Inflammatory macrophage (primary cell): ENCODE measurements at places on chromosomes 7 and 10.
A peak's percentile ranks its signal among the peaks of the same experiment; 100 is the strongest.

DNA sequence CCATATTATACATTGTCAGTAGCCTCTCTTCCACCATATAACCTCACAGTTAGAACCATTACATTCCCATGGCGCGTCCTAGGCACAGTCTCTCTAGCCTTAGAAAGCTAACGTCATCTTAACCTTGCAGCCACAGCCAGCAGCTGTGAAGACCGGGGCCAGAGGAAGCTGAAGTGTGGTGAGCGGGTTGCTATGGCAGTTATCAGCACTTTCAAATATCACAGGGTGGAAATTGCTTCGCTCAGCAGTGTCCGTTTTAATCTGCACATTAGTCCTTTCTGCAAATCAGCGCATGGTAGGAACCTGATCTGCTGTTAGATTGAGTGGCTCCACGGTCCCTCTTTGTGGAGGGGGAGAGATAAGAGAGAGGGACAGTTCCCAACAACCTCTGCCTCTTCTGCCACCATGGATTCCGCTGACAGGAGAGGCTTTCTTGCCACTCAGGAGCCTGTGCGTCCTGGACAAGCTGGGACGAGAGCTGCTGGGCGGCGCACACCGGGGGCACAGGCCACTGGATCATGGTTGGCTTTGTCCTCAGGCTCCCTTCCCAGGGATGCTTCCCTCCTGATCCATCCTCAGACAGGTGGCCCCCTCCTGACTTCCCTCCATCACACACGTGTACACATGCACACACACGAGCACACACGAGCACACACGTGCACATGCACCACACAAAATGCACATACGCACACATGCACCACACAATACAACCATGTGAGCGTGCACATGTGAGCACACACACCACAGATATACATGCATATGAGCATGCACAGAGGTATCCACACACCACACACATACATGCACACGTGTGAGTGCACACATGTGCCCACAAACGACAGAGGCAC is 93.8 kb downstream of the WDR37 start:
- DNase-seq, result no peak

- DNase-seq, result no peak
Measured at GRCh38 chr10:10644008-10644646, 373.5 kb upstream of the CELF2 start.

DNA sequence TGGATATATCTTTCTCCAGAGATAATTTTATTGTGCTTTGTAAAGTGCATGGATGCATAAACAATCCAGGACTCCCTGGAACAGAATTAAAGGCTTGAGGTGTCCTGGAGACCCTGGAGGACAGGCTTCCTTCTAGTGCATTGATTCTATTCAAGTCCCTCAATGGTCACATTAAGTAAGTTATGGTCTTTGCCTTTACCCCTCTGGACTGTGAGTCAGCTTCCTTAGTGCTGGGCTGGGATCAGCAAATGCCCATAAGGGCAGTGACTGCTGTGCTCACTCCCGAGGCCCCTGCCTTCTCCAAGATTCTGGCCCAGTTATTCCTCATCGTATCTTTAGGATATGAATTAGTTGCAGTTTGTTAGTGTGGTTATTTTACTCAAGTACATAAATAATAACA is 178.7 kb upstream of the PRSS58 start:
- no peak for DNase-seq

DNA sequence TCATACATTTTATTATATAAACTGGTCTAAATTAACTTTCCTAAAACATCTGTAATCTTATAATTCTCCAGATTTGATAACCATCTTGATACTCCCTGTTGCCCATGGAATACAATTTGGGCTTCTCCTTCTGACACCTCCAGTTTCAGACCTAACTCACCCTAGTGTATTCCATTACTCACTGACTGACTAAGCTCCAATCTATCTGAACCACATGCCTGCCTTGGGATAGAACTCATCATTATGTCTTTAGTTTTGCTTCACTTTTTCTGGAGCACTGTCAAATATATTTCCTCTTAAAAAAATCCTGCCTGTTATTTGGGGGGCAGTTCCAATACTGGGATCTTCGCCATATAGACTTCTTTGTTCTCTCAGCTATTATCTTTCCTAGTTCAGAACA is 4.9 kb upstream of the FOXP2 start:
- DNase-seq, result no peak

DNA sequence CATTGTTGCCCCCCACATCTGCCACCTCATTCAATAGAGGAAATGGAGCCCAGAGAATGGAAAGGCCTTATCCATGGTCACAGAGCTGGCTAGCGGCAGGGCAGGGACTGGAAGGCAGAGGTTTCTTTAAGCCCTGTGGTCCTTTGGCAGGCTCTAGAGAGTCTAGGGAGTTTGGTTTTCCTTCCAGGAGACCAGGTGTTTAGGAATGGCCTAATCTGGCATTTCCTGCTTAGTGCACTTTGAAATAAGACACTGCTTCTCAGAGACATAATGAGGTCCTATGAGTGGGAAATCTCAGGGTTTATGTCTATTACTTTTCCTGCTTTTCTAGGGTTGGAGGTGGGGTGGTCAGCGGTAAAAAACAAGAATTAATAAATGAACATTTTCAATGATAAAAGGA is 6.1 kb downstream of the MARVELD1 start:
- DNase-seq, result no peak

GRCh38 chr7:47415318-47416212 is 166.3 kb downstream of the TNS3 start:
- DNase-seq, result no peak

DNA sequence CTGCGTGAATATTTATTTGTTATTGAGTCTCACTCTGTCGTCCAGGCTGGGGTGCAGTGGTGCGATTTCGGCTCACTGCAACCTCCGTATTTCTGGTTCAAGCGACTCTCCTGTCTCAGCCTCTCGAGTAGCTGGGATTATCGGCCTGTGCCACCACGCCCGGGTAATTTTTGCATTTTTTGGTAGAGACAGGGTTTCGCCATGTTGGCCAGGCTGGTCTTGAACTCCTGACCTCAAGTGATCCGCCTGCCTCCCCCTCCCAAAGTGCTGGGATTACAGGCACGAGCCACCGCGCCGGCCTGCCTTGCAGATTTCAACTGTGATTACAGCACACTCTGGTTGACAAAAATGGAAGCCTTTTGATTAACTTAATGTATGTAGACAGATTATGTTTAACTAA is 730.0 kb upstream of the VSTM2A start:
- DNase-seq, result no peak

DNA sequence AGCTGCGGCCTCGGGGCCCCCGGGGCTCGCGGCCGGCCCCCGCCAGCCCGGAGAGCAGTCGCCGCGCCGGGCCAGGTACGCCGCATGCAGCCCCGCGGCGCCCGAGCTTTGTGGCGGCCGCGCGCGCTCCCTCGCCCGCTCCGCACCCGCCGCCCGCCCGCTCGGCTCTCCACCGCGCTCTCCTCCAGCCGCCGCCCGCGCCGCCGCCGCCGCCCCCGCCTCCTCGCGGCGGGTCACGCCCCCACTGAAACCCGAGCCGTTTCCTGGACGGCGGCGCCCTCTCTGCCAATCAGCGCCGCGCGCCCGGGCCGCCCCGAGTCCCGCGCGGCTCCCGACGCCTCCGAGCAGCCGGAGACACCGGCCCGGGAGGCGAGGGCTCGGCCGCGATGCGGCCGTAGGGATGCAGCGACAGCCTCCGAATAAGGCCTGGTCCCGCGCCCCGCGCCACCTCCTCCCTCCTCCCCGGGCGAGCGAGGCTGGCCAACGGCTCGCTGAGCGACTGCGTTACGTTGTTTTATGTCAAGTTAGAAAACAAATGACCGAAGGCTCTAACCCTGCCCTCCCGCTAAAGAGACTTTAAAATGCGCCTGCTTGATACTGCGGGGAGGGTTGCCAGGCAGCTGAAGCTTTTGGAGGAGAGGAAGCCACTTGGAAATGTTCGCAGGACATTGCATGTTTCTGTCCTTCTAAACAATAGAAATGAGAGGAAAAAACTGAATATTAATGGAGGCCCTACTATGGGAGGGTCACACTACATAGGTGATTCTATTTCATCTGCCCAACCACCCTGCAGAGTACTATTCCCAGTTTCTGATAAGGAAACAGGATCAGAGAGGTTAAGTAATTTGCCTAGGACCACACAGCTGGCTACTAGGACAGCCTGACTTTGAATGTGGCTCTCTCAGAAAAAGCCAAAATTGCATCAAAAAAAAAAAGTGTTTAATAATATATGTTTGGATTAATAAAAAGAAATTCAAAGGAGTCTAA is at the start of gene FGFR2:
Gene FGFR2 (minus strand): TSS at position 182 of the 987 bp plus-strand sequence. CDS start 4,627 bp downstream, outside the sequence.
- no peak for DNase-seq

DNA sequence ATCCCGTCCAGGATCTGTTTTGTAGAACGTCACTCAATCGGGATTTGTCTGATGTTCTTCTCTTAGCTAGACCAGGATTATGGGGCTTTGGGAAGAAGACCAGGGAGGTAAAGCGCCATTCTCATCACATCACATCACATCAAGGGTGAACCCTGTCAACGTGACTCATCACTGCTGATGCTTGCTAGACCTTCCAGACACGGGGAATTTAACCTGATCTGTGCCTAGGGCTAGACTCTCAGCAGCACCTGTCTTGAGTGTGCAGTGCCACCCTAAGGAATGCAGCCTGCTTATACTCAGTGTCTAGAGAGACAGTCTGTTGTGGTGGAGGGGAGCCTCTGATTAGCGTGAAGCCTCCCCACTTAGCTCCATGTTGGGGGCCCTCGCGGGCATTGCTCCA is 678.6 kb upstream of the FOXK1 start:
- DNase-seq, result no peak

- DNase-seq, result no peak
Measured at GRCh38 chr10:17669185-17669872, 25.4 kb downstream of the STAM start.

GRCh38 chr10:28284126-28284525 is 18.7 kb downstream of the MPP7 start:
- DNase-seq, result no peak

- no peak for DNase-seq
Measured at GRCh38 chr7:135768467-135768866, 19.9 kb upstream of the FAM180A start.

- no peak for DNase-seq
Measured at GRCh38 chr7:42167206-42167605, 69.8 kb downstream of the GLI3 start.

DNA sequence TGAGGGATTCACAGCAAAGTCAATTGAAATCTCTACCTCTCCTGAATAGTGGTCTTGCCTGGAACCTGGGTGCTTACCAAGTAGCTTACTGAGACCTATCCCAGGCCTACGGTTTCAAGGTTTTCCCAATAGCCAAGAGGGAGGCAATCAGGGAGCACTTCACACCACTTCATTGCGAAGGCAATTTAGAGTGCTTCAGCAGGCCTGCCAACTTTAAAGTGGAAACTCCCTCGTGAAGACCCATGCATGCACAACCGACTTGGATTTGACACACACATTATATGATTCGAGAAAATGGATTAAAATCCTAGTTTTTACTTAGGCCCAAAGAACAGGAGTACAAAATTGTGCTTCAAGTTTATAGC is 51.5 kb upstream of the NOBOX start:
- DNase-seq, result no peak

- no peak for DNase-seq
Measured at GRCh38 chr10:110268442-110268841, 36.3 kb downstream of the SMNDC1 start.

GRCh38 chr10:63005246-63005645 is 127.9 kb upstream of the NRBF2 start:
- DNase-seq, result no peak

DNA sequence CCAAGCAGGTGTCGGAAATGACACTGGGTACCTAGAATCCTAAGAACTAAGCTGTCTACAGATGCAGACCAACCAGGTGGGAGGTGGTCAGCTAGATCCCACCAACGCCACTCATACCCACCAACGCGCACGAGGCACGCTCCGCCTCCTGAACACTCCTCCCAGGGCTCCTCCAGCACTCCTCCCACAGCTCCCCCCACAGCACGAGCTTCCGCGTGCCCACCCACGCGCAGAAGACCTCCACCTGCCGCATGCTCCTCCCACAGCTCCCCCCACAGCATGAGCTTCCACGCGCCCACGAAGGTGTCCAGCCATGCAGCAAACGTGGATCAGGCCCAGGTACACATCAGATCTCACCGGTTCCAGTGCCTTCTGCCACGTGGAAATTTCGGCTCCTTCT is 196.0 kb downstream of the MAD1L1 start:
- DNase-seq, result no peak

DNA sequence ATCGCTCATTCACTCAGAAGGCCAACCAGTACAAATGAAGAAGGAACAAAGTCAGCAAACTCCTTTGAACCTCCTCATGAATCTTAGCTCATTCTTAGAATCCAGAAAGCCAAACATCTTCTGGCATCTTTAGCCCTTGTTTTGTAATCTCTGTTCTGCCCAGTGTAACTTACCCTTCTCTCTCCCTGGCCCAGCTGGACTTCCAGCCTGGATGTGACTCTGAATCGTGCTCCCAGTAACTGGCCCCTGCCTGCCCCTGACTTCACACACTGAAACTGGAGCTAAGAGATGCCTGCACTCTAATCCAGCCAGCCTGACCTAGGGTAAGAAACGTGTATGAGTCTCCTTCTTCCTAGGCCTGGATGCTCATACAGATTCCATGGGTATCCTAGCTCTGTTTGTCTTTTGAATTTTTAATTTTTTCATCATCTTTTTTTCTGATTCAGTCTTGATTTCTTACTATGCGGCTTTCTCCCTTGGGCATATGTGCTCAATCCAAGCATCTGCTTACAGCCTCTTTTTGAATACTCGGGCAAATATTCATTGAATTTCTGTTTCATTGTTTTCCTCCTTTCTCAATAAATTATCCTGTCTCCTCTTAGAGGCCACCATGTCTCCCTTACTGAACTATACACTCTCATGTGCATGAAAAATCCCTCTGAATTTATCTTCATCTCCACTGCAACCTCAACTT is 845.6 kb upstream of the AUTS2 start:
- DNase-seq, result no peak

DNA sequence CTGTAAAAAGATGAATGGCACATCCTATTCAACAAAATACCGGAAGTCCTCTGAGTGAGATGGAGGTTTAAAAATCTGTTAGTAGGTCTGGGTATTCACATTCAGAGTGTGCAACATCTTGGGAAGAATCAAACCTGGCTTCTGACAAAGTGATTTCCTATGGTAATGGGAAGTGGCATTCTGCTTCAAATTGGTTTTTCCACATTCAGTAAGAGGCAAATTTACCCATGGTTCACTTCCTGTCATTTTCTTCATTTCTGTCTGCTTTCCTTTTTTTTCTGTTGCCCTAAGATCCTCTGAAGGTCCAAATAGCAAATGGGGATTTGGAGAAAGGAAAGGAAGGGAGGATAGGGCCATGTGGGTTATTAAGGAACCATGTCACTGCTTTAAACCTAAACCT is 218.3 kb downstream of the DOCK4 start:
- peak; percentile 16 for DNase-seq

DNA sequence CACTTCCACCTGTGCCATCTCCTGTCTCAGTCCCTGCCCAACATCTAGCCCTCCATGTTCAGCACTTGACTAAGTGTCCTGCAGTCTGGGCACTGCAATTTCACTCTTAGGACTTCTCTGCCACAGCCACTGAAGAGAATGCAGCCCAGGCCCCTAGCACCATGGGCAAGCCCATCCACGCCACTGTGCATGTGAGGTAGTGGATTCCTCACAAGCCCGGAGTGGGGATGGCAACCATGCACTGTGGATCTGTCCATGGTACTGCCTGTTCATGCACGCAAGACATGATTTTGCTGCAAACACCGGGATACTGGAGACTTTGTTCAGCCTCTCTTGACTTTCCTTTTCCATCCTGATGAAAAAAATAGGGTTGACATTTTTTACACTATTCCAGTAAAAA is 12.3 kb downstream of the DDC start:
- DNase-seq, result no peak

GRCh38 chr7:144036302-144036885 is 12.4 kb upstream of the OR2A5 start:
- no peak for DNase-seq

GRCh38 chr10:35707642-35708425 is 65.7 kb upstream of the FZD8 start:
- DNase-seq, result no peak

- no peak for DNase-seq
Measured at GRCh38 chr7:5533821-5534367, 110.3 kb upstream of the TNRC18 start.
